Left ventricle myocardium superior (tissue), 1 donor: ENCODE measurements at places on chromosomes 6 and 20.
A peak's percentile ranks its signal among the peaks of the same experiment; 100 is the strongest.

DNA sequence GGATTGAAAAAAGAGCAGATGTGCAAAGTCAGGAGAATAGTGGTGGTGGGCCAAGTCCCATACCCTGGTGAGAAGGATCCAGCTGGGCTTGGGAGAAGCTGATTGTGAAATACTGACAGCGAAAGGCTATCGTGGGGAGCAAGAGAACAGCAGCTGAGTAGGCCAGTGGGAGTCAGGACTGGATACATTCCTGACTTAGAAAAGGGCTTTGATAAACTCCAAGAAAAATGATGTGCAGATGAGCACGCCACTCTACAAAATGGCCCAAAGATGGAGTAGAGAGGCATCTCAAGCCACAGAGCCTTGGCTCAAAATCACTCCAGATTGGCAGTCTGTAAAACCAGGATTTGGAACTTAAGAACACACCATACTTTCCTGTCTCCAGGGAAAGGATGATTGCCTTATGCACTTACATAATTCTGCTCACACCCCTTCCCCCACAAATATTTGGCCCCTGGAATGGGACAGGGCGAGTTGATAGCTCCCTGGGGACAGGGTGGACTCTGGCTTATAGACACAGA, 578.7 kb downstream of the MAFB start:
- peak; percentile 33 for DNase-seq

- DNase-seq, result no peak
These were observed 7.3 kb downstream of the TRDN start for GRCh38 chr6:123629258-123629941.

DNA sequence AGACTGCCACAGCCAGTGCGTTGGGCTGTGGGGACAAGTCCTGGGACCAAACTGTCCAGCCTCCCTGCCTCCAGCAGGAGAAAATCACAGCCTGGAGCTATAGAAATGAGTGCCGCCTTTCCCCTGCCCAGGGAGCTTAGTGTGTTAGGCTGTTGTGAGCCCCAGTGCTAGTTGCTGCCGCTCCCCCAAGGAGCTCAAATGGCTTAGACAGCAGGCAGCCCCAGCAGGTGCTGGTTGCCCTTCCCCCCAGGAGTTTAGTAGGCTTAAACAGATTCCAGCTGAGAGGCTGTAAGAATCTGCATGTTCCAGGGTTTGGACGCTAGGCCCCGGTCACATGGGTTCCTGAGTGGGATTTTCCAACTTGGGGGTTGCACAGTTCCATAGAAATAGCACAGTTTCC, 27.2 kb upstream of the HMGN3 start:
- no peak for DNase-seq

- DNase-seq, result no peak
These were observed 93.7 kb downstream of the SSR1 start for GRCh38 chr6:7219310-7219709.

GRCh38 chr20:3890999-3891929, 2.1 kb downstream of the PANK2 start:
- DNase-seq, result no peak

GRCh38 chr20:19692100-19692499, 66.0 kb upstream of the RIN2 start:
- no peak for DNase-seq

DNA sequence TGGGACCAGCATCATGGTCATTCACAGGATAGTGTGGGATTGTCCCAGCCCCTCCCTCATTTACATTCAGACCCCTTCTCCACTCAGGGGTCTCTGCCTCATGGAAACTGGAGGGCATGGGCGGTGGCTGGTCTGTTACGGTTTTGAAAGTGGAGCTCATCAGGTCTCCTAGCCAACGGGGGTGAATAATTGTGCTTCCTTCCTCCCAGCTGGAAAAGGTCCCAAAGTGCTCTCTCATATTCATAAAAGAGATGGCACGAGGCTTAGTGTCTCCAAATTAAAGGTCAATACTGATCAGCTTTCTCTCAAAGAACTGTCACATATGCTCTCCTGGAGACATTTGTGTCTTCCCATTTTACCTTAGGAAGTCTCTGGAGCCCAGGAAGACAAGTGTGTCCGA, 19.9 kb downstream of the JARID2 start:
- no peak for DNase-seq

DNA sequence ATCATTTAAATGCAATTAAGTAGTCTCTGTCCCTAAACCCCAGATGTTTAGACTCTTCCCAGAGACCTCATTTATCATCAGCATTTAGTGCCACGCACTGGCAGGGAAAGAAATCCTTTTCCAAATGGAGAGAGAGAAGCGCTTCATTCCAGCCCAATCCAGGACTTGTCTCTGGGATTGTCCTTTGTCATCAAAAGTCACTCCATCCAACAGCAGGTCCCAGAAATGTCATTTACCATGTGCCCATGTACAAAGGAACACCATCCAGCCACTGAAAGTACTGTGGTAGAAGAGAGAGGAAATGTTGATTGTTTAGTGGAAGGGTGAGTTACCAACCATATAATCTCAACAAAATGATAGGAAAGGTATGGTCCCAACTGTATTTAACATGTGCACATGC, 66.9 kb upstream of the SMIM28 start:
- no peak for DNase-seq

DNA sequence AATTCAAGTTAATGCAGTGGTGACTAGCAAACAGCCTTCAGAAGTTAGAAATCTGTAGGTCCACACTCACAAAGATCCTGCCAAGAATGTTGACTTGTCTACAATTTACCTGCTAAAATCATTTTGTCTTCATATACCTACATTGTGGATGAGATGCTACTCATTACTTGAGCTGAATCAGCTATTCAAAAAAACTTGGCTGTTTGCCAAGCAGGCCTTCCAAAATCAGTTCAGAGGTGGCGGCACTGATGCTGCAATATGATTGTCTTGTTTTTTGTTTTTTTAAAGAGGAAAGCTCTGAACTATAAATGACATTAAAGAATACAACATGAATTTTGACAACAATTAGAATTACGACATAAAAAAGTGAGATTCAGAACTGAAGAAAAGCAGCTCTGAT, 354.7 kb upstream of the KHDRBS2 start:
- DNase-seq, result no peak

DNA sequence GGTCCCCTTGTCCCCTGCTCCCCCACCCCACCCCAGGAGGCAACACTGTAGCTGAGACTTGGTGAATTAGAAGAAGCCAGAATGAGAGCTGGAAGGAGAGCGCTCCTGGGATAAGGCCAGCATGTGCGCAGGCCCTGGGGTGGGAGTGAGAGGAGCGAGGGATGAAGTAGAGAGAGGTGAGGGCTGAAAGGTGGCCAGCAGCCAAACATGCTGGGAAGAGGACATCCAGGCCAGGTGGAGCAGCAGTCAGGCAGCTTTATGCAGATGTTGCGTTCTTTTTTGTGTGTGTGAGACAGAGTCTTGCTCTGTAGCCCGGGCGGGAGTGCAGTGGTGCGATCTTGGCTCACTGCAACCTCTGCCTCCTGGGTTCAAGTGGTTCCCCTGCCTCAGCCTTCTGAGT, 2.2 kb upstream of the BPIFB1 start:
- no peak for DNase-seq

DNA sequence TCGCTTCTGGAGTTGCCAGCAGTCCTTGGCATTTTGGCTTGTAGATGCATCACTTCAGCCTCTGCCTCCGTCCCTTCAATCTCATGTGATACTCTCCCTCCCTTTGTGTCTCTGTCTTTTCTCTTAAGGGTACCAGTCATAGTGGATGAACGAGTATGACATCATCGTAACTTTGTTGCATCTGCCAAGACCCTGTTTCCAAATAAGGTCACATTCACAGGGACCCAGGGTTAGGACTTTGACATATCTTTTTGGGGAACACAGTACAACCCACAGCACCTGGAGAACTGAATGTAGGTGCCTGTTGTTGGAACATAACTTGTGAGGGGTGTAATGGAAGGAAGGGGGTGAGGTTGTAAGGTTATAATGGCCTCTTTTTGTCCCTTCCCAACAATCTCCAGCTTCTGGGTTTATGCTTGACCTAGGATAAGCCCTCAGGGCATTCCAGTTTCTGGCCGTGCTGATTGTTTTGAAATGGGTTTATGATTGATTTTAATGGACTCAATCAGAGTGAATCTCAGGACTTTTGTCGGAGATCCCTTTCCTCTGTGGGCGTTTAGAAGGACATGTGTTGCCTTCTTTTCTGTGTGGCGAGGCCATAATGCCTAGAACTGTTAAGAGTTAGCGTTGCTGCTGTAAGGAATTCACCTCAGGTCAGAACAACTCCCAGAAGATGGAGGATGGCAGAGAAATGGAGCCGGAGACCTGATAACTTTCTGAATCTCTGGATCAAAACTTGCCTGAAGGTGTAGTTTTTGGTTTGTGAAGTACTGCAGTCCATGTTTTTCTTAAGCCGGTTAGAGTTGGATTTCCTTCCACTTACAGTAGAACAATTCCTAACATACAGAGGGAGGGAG, 9.2 kb downstream of the ATRN start:
- no peak for DNase-seq

- no peak for DNase-seq
These were observed at the start of gene ASIP for GRCh38 chr20:34240693-34241615. TSS of gene ASIP (plus strand) at chr20:34241423. CDS start at chr20:34260375, 18,952 bp downstream.

- no peak for DNase-seq
These were observed 94.2 kb upstream of the ATXN1 start for GRCh38 chr6:16855460-16855859.

- DNase-seq, result no peak
These were observed 189.5 kb downstream of the THBS2 start for GRCh38 chr6:169064194-169064593.

DNA sequence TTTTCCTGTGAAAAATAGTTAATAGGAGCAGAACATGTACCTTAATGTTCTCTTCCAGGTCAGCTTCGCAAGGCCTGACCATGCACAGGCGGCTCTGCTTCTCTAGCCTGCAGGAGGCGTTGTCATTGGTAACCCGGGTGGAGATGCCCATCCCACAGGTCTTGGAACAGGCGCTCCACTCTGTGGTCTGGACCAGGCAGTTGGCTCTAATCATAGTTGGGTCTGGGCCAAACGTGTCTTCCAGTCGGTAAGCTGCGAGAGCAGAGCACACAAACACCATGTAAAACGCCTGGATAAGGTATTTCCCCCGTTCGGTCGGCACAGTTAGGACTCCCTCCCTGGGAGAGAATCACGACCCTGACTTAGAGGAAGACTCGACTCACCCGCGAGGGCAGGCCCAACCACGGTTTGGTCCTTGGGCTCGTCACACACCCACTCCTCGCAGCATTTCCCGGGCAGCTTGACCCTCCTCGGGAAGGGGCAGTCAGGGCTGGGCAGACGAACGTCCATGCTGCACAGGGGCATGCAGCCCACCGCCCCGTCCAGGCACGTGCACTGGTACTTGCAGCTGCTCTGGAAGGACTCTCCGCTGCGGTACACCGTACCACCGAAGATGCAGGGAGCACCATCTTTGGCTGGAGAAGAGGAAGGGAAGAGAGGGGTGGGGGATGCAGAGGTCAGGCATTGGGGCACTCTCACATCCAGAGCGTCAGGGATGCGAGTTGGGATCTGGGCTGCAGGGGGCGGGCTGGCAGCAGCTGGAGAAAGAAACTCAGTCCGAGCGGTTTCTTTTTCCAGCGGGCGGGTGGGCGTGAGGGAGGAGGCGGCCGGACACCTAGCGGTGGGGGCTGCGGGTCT, 1.0 kb downstream of the CCN2 start:
- DNase-seq, result peak; percentile 76

- DNase-seq, result no peak
These were observed 805.1 kb downstream of the KIF16B start for GRCh38 chr20:15767999-15768741.

DNA sequence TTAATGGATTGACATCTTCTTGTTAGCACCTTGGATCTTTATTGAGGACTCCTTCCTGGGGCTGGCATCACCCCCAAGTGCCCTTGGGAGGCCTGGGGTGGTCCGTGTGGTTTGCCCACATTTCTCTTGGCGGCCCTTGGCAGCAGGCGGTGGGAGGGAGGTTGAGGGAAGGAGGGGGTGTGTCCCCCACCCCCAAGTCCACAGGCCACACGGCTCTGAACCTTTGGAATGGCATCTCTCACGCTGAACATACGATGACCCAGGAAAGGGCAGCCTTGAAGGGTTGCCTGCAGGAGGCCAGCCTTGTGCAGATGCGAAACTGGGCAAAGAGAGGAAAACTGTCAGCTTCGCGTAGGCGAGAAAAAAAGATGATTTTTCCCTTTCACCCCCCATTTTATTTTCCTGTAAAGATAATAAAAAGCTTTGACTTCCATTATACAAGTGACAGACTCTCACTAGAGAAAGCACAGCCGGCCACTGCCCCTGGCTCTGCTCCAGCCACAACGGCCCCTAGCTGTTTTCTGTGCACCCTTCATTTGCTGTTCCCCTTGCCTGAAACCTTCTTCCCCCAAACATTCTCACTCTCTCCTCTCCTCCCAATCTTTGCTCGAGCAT, 56.2 kb downstream of the SLC2A10 start:
- no peak for DNase-seq

DNA sequence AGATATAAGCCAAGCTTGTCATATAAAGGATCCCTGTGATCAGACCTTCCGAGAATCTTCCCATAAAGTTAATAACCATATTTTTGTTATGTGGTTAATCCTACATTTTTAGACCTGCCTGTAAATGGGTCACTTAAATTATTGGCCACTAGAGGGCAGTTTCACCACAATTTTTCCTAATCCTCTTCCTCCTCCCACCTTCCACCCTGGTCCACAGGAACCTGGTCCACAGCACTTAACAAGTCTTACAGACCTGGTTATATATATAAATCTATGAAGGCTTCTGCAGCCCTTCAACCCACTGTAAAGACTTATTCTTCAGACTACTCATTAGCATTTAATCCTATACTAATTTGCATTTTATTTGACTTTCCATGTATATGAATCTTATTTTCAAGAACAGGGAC, 28.3 kb downstream of the MRS2 start:
- DNase-seq, result no peak

DNA sequence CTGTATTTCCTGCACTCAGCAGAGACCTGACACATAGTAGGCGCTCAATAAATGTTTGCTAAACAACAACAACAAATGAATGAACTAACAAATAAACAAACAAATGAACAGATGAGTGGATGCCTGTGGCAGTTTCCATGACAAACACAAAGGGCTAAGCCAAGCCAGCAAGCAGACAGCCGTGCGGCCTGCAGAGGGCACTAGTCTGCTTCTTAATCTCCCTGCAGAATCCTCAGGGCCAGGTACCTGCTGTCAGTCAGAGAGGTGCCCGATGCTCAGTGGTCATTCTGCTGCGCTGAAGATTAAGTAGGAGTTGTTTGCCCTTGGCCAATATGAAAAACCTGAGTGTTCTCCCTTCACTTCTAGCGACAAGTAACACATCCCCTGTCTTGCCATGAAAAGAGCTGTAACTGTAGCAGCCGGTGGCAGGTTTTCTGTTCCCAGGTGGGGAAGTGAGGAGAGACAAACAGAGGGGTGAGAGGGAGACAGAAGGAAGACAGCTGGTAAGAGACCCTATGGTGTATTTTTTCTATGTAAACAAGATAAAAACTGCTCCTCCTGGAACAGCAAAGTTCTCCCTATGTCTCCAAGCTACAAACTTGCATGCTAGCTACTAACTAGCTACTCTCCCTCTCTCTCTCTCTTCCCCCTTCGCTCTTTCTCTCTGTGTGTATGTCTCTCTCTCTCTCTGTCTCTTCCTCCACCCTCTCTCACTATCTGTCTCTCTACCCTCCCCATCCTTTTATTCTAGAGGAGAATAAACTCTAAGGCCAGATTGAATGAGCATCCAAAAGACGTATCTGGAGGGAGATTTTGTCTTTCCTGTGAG, at the start of gene MC3R:
Gene MC3R (plus strand): TSS at position 779 of the 829 bp plus-strand sequence. CDS start 112 bp downstream, outside the sequence.
- peak; percentile 45 for DNase-seq
